ENCODE measurements at places on chromosomes 11 and 22. TPM values are rescaled to one million over a fixed set of nuclear protein-coding genes. Genes with fewer than 3 reads are reported as not detected.

TIMP3 gene
- total RNA-seq = not detected

DEAF1 gene
- 63.0 TPM for total RNA-seq

CENPM gene
- 217 TPM for total RNA-seq

OR5A1 gene
- total RNA-seq = not detected

TXNRD2 gene
- 24.7 TPM for total RNA-seq

NPAS4 gene
- not detected for total RNA-seq

TMEM9B gene
- 13.0 TPM for total RNA-seq

- DNase-seq = no peak
Observed at GRCh38 chr11:1953489-1954266, 6.5 kb downstream of the MRPL23 start.

- no peak for DNase-seq
Observed at GRCh38 chr11:74338963-74339362, 27.5 kb upstream of the P4HA3 start.

DNA sequence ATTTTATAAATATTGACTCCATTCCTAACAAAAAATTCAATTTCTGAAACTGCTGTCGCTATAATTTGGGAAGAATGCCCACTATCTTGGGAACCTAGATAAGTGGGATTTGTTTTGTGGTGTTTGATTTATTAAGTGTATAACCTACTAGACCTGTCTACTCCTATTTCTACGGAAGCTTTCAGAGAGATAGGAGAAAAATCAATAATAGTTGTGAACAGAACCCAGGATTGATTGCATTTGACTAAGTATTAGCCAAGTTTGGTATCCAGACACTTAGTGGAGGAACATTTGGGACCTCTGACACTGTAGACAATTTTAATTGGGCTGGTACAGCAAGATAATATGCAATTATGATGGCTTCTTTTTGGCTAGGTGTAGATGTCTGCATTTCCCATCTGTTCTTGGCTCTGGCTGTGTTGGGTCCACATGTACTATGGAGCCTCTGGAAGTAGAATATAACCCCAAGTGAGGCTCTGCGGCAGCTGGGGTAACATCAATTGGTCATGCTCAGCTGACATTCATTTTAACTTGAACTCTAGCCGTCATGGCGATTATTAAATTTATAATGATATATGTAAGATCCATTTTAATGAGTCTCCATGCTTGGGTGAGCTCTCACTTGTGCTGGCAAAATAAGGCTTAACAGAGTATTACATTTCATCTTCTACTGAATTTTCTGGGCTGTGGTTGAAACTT, 111.5 kb upstream of the E2F8 start:
- DNase-seq = no peak

- no peak for DNase-seq
Observed at GRCh38 chr11:133382131-133382812, 150.0 kb downstream of the OPCML start.

DNA sequence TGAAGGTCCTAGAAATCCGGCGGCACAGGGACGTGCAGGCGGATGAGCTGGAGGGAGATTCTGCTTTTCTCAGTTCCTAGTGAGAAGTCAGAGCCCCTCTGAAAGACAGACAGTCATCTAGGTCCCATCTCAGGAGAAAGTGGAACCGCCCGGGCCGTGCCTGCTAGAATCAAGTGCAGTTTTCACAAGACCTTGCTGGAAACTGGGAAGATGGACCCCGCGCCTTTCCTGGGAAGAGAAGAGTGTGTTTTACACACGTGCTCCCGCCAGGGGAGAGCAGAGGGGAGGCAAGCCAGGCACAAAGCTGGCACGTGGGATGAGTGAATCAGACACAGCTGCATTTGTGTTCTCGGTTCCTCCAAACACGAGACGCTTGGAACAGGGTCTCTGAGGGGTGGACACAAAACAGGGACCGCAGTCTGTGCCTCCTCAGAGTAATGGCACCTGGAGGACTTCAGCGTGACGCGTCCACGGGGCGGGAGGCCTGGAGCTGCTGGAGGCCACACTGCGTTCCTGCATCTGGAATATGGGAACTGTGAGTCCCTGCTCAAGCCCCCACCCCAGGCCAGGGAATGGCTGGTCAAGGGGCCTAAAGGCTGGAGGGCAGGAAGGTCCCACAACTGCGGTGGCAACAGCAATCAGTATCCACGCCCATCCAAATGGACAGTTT, 218.3 kb downstream of the BRD1 start:
- no peak for DNase-seq

DNA sequence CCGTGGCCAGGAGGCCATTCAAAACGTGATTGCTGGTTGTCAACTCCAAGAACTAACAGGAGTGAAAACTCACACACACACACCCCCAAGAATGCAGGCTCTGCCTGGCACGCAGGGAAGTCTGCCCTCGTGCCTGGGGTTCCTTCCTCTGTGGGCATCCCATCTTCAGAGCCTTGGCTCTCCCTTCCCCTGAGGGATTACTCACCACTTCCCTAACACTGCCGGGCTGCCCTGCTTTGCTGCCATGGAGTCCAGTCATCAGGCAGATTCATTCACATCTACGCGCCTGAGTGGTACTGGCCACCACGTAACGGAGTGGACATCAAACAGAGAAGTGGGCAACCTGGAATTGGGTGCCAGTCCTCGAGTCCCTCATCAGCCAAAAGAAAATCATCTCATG, 120.7 kb upstream of the TMEM45B start:
- DNase-seq = no peak

DNA sequence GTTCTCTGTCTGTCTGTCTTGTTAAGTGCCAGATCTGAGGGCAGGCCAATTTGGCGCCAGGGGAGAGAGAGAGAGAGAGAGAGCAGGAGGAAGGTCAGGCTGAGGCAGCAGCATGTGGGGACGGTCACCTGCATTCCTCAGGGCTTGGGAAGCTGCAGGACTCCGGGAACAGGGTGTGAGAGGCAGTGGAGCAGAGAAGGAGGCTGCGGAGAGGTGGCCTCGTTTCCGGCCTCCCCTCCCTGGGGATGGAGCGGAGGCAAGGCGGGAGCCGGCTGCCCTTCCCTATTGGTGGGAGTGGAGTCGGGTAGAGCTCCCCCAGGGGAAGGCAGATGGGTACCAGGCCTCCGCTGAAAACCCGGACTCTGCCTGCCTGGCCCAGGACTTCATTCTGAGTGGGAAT, 9.7 kb downstream of the CLMP start:
- no peak for DNase-seq

Data from OCI-LY7 (cell line).